Activated T-cell treated with anti-CD3 and anti-CD28 coated beads, Interleukin-2, amount 50 U/mL, for 48 hours (primary cell): ENCODE measurements at places on chromosomes 1 and 21.

- DNase-seq, result no peak
Observed at GRCh38 chr1:4021136-4021973, 121.3 kb upstream of the C1orf174 start.

DNA sequence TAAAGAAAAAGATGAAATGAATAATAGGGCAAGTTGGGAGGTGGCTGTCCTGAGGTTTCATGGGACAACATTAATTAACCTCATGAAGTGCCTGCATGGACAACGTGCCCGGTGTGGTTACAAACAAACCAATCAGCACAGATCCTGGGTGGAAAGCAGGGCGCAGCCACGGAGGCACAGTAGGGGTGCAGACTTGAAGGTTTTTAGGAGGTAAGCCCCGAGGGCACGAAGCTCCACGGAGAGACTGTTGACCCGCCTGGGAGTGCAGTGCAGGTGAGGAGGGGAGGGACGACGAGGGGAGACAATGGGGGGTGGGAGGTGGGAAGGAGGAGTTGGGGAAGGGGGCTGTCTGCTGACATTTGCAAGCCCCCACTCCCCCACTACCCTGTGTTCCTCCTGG lies 2.3 kb upstream of the RIPK4 start:
- DNase-seq, result no peak

DNA sequence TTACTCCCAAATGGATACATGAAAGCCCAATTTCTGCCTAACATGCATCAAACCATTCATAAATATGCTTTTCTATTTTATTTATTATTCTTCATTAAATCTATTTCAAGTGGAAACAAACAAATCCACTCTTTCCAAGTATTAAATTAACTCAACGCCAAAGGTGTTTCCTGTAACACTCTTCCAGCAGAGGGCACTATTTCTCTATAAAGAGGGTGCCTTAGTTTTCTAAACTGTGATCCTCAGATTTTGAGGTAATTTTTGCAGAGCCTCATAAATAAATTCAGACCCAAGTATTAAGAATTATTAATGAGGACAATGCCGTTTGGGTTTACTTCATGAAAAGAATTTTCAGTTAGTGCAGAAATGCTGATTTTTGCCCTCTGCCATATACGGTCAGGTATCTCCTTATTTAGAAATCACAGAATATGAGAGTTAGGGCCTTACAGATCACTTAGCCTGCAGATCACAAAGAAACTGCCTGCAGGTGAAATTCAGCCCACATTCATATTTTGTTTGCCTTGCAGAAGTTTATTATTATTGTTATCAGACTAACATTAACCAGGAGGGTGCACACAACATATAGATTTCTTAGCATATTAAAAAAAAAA lies 40.1 kb upstream of the MYSM1 start:
- no peak for DNase-seq

DNA sequence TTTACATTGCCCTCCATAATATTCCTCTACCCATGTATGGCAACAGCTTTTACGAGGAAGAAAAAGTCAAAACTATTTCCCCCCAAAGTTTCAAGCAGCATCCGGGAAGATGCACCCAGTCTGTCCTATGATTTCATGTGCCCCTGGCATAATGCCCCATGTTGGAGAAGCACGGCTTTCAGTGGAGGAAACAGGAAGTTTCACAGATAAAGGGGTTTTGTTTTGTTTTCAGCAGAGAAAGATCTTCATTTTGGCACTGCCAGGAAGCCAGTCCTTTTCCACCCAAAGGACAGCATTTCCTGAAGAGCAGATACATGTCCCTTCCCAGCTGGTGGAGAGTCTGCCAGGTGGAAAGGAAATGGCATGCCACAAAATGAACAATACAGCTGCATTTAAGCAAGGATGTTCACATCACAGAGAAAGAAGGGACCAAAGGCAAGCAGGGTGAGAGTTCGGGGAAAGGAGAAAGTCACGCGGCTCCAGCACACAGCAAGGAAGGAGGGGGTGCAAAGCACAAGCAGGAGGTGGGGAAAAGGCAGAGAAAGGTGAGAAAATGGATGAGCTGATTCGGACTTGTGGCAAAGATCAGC lies 95.3 kb upstream of the HIVEP3 start:
- no peak for DNase-seq

DNA sequence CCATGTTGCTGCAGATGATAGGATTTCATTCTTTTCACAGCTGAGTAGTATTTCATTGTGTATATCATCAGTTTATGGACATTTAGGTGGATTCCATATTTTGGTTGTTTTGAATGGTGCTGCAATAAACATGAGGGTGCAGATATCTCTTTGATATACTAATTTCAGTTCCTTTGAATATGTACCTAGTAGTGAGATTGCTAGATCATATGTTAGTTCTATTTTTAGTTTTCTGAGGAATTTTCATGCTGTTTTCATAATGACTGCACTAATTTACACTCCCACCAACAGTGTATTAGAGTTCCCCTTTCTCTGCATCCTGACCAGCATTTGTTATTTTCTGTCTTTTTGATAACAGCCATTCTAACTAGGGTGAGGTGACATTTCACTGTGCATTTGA lies 82.1 kb downstream of the BRINP2 start:
- no peak for DNase-seq

GRCh38 chr1:8457760-8458381 lies 140.0 kb downstream of the SLC45A1 start:
- DNase-seq, result no peak

DNA sequence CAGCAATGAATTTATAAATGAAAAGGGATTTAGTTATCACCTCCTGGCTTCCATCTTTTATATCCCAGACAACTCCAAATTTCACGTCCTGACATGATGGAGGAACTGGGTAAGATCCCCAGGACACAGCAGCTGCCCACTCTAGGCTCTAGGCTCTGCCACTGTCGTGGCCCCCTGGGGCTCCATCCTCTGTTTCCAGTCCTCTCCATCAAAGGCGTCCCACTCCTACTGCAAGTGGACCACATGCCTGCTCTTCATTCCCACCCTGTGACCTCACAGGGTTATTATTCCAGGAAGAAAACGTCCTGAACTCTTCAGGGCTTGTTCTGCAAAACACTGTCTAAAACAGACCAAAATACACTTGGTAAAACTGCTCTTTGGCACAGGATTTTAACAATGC lies 11.9 kb downstream of the URB1 start:
- no peak for DNase-seq

DNA sequence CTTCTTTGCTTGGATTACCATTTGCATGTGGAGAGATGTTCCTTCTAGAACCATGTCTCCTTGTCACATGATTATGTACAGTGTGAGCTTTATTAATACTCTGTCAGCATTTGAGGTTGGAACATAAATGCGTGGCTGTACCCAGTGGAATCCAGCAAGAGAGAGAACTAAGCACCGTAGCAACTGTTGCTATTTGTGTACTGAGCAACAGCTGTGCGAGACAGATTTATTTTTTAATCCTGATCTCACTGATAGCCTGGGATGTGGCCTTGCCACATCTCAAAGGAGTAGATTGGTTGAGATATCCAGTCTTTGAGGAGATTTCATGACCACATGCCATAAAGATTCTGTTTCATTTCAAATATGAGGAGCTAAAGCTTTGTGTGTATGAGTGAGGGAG lies 43.4 kb downstream of the KIF1B start:
- no peak for DNase-seq

- DNase-seq, result peak; percentile 51
Observed at GRCh38 chr1:43582162-43582566, 51.5 kb downstream of the PTPRF start.

GRCh38 chr1:220407191-220407590 lies 120.7 kb upstream of the MARK1 start:
- DNase-seq, result no peak

DNA sequence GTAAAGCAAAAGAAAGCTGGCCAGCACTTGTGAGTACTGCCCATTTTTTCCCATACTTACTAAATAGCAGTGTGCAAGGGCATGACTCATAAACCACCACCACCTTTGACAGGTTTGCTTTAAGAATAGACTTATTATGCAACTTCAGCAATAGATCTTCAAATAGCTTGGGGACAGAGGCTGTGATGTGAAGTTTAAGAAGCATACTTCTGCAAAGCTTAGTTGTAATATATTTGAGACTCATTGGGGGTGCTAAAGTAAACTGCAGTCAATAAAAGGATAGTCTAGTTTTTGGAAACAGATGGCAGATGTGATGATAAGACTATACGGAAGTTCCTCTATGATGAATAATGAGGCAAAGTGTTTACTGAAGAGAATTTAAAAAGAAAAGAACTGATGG lies 210.0 kb downstream of the PLA2G4A start:
- DNase-seq, result no peak

DNA sequence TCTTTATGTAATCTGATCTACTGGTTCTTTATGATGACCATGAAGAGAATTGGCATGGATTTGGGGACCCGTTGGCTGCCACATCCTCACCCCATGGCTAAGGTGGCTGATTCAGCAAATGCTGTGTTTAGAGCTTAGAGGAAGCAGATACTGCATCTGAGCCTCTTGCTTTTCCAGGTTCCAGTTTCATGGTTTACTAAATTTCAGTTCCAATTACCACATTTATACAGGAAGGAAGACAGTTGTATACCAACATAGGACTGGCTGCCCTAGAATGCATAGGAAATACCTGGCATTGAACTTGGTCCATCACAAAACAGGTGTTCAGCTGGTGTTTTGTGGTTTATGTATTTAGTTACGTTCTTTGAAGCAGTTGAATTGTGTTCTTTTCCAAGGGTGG lies 107.1 kb downstream of the ST3GAL3 start:
- DNase-seq, result no peak

- no peak for DNase-seq
Observed at GRCh38 chr1:44033756-44034155, 2.5 kb upstream of the SLC6A9 start.

- DNase-seq, result no peak
Observed at GRCh38 chr1:76035053-76035452, 39.5 kb upstream of the ST6GALNAC3 start.

DNA sequence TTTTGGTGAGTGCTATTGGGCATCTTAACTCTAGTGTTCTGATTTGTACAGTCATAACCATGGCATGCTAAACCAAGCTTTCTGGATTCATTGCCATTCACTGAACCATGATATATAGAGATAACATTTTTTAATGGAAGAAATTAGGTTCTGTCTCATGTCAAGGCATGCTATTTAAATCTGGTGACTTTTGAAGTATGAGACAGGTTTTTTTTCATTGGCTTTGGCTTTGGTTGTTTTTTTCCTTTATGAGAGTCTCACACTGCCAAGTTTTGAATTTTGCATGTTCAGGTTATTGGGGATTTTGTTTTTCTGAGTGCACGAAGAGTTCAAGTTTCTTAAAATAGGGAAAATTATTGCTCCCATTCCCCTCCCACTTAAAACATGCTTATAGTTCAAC lies 141.3 kb upstream of the ADAMTS5 start:
- DNase-seq, result no peak

DNA sequence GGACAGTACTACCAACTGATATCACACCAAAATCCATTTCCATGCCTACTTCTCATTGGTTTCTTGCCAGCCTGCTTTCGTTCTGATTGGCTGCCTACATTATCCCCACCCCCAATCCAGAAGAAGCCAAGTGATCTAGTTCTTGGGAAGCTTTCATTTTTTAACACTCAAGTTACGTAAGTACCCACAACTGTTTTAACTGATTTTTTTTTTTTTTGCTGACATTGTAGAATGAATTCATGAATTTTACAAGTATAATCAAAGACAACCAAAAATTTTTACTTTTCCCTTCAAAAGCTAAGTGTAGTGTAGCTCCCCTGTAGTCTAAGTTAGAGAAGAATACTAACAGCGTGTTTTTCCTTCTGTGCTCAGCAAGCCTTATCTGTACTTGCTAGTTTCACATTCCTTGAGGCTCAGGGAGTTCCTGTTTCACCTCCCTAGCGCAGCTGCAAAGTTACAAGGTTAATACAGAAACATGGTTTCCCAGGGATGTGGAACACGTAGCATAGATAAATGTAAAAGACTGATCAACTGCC lies at the start of gene SLC9C2:
Gene SLC9C2, minus strand, starts transcription at position 17 of the 536 bp plus-strand sequence. CDS start 1,296 bp downstream, outside the sequence.
- DNase-seq, result no peak

DNA sequence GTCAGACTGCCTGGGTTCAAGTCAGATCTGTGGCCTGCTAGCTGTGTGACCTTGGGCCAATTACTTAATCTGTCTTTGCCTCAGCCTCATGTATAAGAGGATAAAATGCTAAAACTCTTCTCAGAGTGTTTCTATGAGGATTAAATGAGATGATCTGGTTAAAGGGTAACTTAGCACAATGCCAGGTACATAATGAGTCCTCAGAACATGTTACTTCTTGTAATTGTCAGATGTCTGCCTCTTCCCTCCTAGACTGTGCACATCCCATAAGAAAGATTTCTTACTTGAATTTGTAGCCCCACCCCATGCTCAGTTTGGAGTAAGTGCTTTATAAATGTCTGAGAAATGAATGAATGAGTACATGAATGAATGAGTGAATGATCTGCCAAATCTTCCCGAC lies 34.6 kb upstream of the HIVEP3 start:
- DNase-seq, result no peak

GRCh38 chr1:125087691-125088090 lies 3902.9 kb downstream of the SRGAP2C start:
- no peak for DNase-seq

DNA sequence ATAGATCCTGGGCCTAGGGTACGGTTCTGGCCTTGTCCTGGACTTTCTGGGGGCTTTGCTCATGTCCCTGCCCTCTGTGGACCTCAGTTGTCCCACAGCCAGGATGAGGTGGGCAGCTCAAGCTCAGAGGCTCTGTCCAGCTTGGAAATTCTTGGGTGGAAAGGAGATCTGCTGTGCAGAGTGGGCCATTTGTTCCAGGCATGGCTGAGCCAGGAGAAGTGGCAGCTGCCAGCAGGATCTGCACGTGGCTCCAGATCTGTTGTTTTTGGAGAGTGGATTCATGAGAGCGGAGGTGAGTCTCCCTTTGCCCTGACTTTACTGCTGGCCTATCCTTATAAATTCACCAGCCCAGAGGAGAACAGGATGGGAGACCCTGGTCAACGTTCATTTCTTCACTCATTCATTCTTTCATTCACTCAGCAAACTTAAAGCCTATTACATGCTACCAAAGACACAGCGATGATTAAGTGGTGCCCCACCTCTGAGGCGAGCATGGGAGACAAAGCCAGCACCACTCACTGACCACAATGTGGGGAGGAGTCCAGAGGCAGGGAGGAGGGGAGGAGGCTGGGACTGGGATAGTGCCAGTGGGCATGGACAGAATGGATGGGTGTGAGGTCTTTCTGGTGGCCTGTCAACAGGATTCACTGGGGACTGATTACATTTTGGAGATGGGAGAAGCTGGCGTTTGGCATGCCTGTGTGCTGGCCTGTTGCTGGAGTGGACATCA lies 205.1 kb downstream of the TRABD2B start:
- DNase-seq, result no peak

GRCh38 chr1:174007851-174008250 lies 14.3 kb downstream of the RC3H1 start:
- DNase-seq, result no peak
